ENCODE measurements at places on chromosomes 12 and 14. TPM values are rescaled to one million over a fixed set of nuclear protein-coding genes. Genes with fewer than 3 reads are reported as not detected.

DNA sequence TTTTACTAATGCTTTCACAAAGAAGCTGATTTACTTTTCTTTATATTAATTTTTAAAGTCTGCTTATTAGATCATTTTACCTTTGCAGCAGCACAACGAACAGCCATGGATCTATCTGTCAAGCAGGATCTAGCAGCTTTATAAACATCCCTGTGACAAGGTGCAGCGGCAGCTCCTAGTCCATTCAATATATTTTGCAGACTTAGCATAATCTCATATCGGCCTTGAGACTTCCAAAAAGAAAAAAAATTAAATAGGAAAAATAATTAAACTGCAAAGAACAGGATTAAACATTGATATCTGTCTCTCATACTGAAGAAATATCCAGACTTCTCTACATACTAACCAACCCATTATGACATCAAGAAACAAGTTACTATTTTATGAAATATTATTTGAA, 25.2 kb downstream of the HEATR5A start:
- no peak for DNase-seq

DNA sequence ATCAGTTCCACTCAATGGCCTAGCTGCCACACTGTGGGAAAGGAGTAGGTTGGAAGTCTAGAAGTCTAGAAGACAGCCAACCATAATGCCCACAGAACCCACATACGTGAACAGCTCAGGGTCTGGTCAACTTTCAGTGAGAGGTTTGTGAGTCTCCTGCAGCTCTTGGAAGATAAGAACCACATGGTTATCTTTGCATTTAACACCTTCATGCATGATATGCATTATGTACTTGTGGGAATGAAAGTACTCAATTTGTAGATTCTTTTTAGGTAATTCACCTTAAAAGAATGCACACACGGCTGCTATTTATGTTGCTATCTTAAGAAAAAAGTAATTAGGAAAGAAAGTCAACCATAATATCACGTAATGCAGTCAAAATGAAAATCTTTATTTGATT, 126.7 kb downstream of the ESRRB start:
- no peak for DNase-seq

GRCh38 chr14:87916886-87917275, 76.1 kb downstream of the GALC start:
- no peak for DNase-seq

GRCh38 chr12:64083285-64084210, 138.5 kb downstream of the KICS2 start:
- DNase-seq = no peak

DNA sequence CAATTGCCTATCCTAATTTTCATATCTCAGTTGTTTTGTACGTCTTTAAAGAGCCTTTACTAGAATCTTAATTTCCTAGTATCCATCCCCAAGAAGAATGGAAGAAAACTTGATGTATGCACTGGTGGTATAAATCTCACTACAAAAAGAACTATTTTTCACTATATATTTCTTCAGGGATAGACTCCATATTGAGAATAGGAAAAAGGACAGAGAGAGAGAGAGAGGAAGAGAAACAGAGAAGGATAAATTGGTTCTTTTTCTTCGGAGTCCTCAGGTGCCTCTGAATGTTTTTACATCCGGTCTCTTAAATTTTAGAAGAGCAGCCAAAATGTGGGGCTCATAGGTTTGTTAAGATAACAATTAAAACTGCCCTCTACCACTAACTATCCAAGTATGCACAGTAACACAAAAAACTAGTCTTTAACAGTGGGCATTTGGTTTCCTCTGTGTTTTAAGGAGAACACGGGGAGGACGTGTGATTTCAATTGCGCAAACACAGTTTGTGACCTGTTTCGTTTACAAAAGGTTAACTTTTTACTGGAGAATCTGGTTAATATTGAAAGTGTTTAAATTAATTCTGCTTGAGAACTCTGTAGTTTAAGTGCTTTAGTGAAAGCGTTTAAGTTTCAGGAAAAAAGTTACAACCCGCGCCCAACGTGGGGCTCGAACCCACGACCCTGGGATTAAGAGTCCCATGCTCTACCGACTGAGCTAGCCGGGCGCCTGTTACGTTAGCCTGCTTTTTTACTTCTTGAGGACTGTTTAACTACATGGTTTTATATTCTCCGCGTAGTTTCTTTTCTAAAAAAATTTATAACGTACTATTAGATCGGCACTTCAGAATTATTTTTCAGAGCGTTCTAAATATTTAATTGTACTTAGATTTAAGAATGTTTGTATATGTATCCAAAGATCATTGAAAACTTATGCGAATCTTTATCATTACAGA, 5.1 kb upstream of the PSMA3 start:
- peak; percentile 71 for DNase-seq

GRCh38 chr14:46793144-46793543, 141.6 kb upstream of the RPL10L start:
- no peak for DNase-seq

DNA sequence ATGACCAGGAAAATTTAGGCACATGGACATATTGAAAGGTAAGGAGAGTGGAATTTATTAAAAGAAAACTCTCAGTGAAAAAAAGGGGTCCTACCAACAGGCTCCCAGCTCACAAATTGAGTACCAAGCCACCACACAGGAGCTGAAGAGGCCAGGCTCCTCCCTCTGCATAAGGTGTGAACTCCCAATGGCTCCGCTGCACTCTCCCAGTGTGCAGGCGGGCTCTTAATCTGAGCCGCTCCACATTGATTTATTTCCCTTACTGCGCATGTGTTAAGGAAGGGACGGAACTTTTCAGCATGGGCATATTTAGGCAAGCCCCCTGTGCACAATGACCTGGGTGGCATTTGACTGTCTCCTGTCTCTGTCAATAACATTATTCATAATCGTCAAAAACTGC, 68.6 kb upstream of the PLEKHG7 start:
- no peak for DNase-seq

DNA sequence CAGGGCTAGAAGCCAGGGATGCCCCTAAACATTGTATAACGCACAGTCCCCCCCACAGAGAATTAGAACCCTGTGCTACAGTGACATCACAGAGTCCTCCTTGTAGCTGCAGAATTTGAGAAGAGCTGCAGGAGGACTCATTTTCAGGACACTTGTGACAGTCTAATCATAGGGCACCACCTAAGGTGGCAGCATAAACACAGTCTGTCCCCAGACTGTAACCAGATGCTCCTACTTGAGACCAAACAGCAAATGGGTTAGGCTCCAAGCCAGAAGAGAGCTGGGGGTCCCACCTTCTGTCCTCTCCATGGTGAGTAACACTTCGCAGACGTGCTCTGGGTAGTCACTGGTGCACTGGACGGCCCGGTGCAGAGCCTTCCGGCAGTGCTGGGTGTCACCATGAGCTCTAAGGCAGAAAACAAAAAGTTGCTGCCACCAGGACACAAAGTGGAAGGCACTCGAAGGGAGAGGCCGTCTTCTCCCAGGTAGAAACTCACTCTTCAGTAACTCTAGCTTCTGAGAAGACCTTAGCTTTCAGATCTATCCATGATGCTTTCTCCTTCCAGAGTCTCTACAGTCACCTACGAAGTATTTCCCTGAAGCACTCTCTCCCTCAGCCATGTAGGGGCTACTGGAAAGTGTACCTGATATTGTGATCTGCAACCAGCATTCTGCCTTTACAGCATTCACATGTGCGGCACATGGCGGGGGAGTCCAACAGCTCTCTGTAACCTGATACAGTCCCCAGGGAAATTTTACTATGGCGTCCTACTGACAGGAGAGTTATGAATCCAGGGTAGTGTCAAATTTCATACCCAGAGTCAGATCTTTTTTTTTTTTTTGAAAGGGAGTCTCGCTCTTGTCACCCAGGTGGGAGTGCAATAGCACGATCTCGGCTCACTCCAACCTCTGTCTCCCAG, 17.1 kb downstream of the FICD start:
- DNase-seq = no peak

GRCh38 chr12:4274396-4275015, 944 bp downstream of the CCND2 start:
- DNase-seq = no peak

DNA sequence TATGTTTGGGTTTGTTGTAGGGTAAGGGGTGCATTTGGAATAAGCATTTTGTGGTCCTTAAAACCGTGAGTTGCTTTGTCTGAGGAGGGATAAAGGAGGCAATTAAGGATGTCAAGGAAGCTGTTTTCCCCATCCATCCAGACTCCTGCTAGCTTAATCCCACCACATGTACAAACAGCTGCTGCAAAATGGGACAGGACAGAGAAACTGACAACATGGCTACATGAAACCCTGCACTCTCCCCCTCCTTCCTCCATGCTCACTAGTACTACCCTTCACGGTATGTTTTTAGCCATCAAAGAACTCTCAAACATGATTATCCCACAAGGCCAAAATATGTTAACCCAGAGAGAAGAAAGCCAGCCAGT, 20.6 kb downstream of the ST8SIA1 start:
- no peak for DNase-seq

GRCh38 chr12:14567351-14568162, at the start of gene PLBD1:
Gene PLBD1, minus strand, starts transcription at chr12:14567883. Its CDS starts 187 bp downstream, at chr12:14567696.
- peak; percentile 10 for DNase-seq

- DNase-seq = peak; percentile 9
Observed at GRCh38 chr14:54691525-54692283, 124.8 kb downstream of the SAMD4A start.

DNA sequence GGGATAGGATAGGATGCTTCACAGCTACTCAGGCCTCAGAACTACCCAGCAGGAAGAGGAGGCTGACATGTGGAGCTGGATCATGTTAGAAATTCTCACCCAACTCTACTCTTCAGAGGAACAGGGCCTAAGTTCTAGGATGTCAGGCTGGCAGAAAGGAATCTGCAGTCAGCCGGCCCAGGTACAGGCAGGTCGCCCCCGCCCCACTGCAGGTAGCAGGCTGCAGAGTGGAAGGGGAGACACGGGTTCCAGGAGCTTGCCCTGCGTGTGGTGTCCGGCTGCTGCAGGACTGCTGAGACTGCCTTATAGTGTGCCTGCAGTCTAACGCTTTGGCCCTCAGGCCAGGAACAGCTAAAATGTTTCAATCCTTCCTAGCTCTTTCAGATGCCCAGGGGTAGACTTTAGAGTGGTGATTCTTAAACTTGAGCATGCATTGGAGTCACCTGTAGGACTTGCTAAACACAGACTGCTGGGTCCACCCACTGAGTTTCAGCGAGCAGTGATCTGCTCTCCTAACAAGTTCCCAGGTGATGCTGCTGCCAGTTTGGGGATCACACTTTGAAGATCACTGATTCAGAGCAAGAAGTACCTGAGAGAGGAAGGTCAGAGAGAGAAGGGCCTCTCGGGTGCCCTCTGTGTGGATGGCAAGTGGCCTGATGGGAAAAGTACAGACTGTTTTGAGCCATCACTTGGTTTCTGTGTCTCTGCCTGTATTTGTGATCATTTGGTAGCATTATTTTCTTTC, 153.6 kb downstream of the PPM1H start:
- no peak for DNase-seq

DNA sequence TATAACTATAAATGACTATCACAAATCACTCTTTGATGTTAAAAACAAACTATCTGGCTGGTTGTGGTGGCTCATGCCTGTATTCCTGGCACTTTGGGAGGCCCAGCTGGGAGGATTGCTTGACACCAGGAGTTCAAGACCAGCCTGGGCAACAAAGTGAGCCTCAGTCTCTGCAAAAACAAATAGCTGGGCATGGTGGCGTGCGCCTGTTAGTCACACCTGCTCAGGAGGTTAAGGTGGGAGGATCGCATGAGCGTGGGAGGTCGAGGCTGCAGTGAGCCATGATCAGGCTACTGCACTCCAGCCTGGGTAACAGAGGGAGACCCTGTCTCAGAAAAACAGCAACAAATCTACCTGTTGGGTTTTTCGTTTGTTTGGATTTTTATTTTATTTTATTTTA, 5.4 kb downstream of the TXNRD1 start:
- DNase-seq = no peak

- DNase-seq = no peak
Observed at GRCh38 chr12:49059045-49059298, 1.6 kb downstream of the KMT2D start.

- no peak for DNase-seq
Observed at GRCh38 chr14:42665083-42665482, 1058.4 kb downstream of the LRFN5 start.

- DNase-seq = no peak
Observed at GRCh38 chr12:49527361-49528130, 11.3 kb upstream of the KCNH3 start.

GRCh38 chr12:16297521-16297920, 20.0 kb upstream of the SLC15A5 start:
- DNase-seq = no peak

GRCh38 chr14:104359969-104360442, 219.6 kb upstream of the C14orf180 start:
- no peak for DNase-seq

Gene OR4E2
- not detected for total RNA-seq

Gene ASIC1
- total RNA-seq = 3.0 TPM

Gene ALKBH1
- 20.1 TPM for total RNA-seq

Gene CFAP251
- 0.59 TPM for total RNA-seq

Gene CD163
- total RNA-seq = 0.33 TPM

Gene FAM90A1
- total RNA-seq = not detected
